Fibroblast of skin of right quadriceps (primary cell): ENCODE measurements at places on chromosomes 7 and 10.

GRCh38 chr7:79425665-79426064 is 27.8 kb downstream of the MAGI2 start:
- DNase-seq = no peak

GRCh38 chr10:132069849-132070182 is 4.1 kb downstream of the JAKMIP3 start:
- no peak for DNase-seq

- DNase-seq = peak; percentile 43
Observed at GRCh38 chr7:52940481-52940880, 95.0 kb upstream of the POM121L12 start.

DNA sequence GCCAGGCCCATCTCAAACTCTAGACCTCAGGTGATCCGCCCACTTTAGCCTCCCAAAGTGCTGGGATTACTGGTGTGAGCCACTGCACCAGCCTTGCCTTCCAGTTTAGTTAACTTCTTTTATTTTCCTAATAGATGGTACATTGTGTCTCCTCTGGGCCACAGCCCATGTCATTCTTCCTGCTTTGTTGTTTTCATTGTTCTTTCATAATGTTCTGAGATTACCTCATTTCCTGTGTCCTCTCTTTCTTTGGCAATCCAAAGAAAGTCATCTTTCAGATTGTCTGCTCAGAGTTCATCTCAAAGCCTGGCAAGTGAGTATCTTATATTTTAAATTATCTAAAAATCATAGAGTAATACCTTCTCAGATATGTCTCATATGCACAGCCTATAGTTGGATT is at the start of gene OLAH:
OLAH (plus strand) TSS at position 270 of the 400 bp plus-strand sequence. CDS start 3,346 bp downstream, outside the sequence.
- no peak for DNase-seq

DNA sequence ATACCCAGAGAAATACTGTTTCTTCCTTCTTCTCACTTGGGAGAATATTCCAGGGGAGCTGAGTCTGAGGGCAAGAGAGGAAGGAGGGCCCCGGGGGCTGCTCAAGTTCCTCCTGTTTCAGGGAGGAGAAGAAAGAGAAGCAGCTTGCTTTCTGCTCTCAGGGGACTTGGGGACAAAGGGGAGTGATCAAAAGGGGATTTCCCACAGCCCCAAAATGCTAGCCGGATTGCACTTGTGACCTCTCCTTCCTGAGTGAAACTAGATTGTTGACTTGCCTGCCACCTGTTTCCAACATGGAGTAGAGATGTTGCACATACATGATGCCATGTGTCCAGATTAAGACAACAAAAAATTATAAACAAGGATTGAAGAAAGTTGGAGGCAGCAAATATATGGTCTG is 28.7 kb upstream of the PDCD4 start:
- no peak for DNase-seq

- DNase-seq = no peak
Observed at GRCh38 chr7:25087855-25088254, 37.2 kb downstream of the CYCS start.

GRCh38 chr10:112959207-112959838 is 9.3 kb downstream of the TCF7L2 start:
- peak; percentile 90 for DNase-seq

- no peak for DNase-seq
Observed at GRCh38 chr10:96122824-96123223, 7.3 kb upstream of the ZNF518A start.

GRCh38 chr7:70752794-70753241 is 379.1 kb upstream of the GALNT17 start:
- peak; percentile 78 for DNase-seq

- no peak for DNase-seq
Observed at GRCh38 chr7:109387530-109387929, 817.9 kb downstream of the DNAJB9 start.

GRCh38 chr10:71804077-71804476 is 30.8 kb upstream of the VSIR start:
- no peak for DNase-seq

GRCh38 chr7:44394636-44395035 is 69.2 kb upstream of the CAMK2B start:
- no peak for DNase-seq

DNA sequence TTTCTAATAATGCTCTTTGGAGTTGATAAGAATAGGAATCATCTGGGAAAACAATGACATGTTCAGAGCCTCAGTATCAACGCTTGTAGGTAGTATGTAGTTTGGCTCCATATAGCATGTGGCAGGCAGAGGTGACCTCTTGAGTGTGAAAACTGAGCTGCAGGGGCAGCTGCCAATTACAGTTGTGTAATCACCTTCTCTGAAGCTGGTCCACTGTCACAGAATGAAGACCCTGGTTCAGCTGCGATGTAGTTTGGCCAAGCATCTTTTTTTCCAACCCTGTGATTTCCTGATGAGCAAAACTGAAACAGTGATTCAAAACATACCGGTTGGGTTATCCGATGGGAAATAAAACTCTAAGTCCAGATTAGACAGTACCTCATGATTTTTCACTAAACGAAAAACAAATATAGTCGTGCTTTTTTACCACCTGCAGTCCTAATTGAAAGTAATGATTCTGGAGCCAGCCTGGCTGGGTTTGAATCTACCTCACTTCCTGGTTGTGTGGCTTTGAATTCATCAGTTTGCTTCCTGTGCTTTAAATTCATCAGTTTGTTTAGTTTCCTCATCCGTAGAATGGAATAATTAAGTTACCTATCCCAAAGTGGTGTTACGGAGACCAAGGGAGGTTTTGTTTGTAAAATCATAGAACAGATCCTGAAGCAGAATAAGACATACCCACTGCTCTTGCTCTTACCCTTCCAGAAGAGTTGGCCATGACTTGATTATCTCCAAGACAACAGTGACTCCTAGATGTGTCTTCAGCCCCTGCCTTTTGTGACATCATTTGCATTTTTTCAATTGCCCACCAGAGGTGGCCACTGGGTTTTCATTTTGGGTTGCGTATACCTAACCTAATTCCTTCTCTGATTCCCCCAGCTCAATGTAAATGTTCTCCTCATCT is 87.4 kb downstream of the CELF2 start:
- DNase-seq = no peak

- DNase-seq = peak; percentile 72
Observed at GRCh38 chr7:38452681-38453108, 178.5 kb downstream of the AMPH start.

DNA sequence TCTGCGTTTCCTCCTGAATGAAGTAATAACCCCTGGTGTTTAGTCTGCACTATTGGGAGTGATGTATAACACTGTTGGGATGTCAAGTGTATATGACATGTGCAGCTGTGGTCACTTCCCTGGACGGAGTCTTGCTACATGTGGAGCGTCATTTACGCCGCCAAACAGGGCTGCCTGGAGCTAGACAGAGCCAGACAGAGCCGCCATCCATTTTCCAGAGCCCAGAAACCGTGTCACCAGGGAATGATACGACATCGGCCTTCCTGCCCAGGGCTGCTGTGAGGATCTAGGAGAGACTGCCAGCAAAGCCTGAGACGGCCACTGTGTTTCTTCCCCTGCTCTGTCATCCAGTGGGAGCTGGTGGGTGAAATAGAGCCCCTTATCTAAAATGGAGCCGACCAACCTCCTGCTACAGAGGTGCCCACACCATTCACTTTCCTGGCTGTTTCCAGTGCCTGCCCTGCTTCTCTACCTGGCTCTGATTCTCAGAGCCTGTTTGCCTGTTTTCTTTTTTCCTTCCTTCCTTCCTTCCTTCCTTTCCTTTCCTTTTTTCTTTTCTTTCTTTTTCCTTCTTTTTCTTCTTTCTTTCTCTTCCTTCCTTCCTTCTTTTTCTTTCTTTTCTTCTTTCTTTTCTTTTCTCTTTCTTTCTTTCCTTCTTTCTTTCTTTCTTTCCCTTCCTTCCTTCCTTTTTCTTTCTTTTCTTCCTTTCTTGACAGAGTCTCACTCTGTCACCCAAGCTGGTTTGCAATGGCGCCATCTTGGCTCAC is 13.3 kb upstream of the FGFR2 start:
- no peak for DNase-seq

GRCh38 chr10:12769323-12770044 is 232.0 kb downstream of the CCDC3 start:
- no peak for DNase-seq

- no peak for DNase-seq
Observed at GRCh38 chr10:52128056-52128683, 185.9 kb upstream of the DKK1 start.

- DNase-seq = peak; percentile 65
Observed at GRCh38 chr7:101386558-101387231, 24.0 kb downstream of the COL26A1 start.

DNA sequence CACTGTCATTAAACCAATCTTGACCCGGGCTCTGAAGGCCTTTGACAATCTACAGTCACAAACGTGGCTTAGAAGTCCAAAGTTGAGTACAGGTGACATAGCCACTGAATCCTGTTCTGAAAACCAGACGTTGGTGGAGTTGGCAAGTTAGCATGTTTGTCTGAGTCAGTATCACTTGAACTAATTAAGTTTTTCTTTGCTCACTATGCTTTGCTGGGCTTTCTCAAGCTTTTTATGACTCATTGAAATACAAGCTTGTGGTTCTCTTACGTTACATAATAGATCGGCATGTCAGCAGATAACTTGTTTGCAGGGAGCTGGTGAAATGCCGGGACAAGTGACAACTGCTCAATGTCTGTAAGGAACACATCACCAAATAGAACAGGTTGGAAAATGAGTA is 53.8 kb downstream of the ARL5B start:
- peak; percentile 78 for DNase-seq

DNA sequence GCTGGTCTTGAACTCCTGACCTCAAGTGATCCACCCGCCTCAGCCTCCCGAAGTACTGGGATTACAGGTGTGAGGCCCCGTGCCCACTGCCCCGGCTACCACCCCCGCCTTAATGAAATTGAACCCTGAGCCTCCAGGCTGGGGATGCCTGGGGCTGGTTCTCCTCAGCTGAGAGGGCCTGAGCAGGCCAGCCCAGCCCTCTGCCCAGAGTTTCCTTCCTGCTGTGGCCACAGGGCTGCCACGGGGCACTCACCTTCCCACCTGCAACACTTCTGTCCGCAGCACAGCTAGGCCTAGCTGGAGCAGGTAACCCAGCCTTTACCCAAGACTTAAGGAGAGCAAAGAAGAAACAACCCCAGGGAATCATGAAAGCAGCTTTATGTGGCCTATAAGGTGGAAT is 78.1 kb upstream of the ANLN start:
- DNase-seq = no peak

- no peak for DNase-seq
Observed at GRCh38 chr10:4046030-4046429, 261.0 kb upstream of the KLF6 start.

DNA sequence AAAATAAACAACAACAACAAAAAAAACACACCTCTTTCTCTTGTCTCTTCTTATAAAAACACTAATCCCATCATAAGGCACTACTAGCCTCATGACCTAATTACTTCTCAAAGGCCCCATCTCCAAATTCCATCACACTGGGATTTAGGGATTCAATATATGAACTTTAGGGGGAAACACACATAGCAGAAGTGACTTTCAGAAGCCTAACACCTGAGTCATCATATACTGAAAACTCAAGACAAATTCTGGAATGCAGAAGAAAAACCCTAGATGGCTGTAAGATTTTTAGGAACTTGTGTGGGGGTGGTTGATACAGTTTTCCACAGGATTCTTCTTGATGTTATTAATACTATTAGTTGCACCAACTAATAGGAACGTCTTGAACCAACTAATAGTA is 33.7 kb upstream of the CSTF2T start:
- peak; percentile 83 for DNase-seq

- DNase-seq = no peak
Observed at GRCh38 chr7:152544481-152544927, 108.7 kb upstream of the KMT2C start.

GRCh38 chr10:131571346-131571745 is 259.8 kb upstream of the TCERG1L start:
- no peak for DNase-seq

DNA sequence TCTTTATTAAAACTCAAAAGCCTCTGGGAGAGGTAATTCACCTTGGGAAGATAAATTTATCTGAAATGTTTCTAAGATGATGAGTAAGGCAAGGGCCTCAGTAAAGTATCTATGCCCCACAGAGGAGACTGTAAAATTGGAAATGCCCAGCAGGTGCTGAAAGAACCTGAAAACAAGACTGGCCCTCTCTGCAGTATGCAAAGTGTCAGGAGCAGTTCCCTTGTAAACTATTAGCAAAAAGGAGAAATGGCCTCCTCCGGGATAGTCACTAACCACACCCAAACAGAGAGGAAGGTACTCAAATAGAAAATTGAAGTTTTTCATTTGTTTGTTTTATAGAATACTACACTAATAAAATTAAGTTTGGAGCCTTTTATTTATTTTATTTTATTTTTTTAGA is 81.2 kb downstream of the FZD1 start:
- no peak for DNase-seq

DNA sequence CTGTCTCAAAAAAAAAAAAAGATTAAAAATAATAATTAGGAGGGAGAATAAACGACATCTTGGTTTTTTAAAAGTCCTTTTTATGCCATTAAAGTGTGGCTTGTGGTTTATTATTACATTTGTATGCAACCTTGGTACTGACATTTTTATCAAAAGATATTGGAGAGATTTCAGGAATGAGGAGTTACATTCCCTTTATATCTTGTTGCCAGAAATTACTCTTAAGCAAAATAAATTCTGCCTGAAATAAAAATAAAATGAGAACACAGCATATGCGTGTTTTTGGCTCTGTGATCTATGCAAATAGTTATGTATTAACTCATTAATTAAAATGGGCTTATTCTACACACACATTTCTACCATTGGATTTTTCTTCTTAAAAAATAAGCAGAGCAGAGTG is 202.4 kb downstream of the BICC1 start:
- peak; percentile 54 for DNase-seq

- no peak for DNase-seq
Observed at GRCh38 chr7:18191341-18191740, 163.7 kb upstream of the PRPS1L1 start.

GRCh38 chr7:47416492-47417480 is 165.1 kb downstream of the TNS3 start:
- no peak for DNase-seq

DNA sequence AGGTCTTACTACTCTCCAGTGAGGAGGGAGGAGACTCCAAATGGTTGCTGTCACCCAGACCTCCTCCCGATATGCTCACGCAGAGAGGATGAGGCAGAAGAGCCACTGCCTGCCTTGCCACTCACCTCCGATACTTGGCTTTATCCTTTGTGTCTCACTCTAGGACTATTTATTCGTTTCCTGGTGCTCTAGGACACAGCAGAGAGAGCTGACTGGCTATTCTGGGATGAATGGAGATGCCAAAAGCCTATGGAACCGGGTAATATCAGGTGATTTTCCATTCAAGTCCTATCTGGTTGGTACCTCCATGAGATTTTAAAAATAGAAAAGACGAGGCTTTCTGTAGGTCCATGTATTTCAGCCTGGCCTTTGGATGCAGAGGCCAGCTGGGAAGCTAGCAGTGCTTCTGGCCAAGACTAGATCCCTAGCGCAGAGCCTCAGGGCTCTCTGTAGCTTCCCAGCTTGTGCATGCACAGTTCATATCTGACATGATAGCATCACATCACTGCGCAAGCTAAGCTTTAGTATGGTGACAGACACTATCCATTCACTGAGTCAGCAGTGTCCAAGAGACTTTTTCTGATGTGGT is 239.0 kb upstream of the ANKRD30A start:
- DNase-seq = no peak

- no peak for DNase-seq
Observed at GRCh38 chr7:72538856-72539255, 126.7 kb upstream of the CALN1 start.

- DNase-seq = no peak
Observed at GRCh38 chr10:82463614-82464013, 588.6 kb downstream of the NRG3 start.
